ENCODE measurements at places on chromosomes 6 and 20.

- DNase-seq: no peak
These were observed 13.4 kb downstream of the UBE2V1 start for GRCh38 chr20:50099565-50099991.

DNA sequence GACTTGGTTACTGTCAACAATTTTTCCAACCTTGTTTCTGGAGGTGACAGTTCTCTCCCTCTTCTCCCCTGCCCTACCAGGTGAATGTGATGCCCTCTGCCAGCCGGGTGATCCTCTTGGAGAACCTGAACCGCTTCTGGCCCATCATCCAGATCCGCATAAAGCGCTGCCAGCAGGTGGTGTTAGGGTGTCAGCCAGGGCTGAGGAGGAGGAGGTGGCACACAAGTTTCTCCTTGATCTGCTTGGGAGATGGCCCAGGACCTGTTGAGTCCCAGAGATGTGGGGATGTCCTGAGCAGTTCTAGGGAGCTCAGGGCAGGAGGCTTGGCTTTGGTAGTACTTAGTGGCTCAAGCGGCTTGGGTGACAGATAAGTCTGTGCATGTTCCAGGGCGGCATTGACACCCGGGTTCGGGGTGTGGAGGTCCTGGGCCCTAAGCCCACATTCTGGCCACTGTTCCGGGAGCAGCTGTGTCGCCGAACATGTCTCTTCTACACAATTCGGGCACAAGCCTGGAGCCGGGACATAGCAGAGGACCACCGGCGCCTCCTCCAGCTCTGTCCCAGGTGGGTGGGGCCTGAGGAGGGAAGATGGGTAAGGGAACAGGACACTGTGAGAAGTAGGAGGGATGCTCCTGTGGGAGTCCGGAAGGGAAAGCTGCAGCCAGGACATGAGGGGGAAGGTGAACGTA is 21.2 kb downstream of the CUL9 start:
- DNase-seq: no peak

DNA sequence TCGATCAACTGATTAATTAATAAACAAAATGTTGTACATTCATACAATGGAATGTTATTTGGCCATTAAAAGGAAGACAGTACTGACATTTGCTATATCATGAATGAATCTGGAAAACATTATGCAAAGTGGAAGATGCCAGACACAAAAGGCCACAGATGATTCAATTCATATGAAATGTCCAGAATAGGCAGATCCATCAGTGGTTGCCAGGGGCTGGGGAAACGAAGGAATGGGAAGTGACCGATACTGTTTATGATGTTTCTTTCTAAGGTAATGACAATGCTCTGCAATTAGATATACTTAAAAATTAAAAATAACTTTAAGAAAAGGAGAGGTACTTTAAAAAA is 37.2 kb downstream of the ELOVL5 start:
- DNase-seq: no peak

GRCh38 chr6:111211411-111212030 is 124.2 kb downstream of the SLC16A10 start:
- DNase-seq: no peak

DNA sequence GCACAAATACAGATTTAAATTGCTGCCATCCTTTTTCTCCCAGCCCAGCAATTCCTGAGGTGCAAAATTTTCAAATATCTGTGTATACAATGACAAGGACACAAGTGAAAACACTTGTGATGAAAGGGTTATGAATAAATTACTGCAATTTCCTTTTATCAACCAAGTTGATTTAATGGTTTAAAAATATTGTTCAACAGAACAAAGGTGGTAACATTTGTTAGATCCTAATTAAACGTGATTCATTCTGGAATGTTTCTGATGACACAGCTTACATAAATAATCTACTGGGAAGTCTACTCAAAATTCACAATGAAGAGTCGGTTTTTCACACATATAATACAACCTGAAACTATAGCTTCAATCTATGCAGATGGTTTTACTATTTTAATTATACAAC is 17.1 kb downstream of the B4GALT5 start:
- DNase-seq: no peak

- no peak for DNase-seq
These were observed 231.0 kb downstream of the SMOC2 start for GRCh38 chr6:168671863-168672546.

DNA sequence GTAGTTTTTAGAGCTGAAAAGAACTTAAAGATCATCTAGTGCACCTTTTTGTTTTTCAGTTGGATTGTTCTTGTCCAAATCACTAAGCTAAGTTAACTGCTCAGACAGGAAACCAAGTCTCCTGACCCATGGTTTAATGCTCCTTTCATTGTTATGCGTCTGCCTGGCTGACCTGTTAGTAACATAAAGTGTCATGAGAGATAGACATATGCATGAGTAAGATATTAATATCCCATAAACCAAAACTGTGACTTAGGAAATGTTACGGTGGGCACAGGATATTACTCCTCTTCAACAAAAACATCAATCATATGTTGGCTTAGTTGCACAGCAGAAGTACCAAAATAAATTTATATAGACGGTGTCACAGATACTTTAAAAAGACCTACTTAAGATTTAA is 84.0 kb downstream of the ESR1 start:
- DNase-seq: no peak

GRCh38 chr6:13614126-13614925 is 809 bp upstream of the NOL7 start:
- DNase-seq: no peak
